ENCODE measurements at places on chromosomes 5 and 9.

DNA sequence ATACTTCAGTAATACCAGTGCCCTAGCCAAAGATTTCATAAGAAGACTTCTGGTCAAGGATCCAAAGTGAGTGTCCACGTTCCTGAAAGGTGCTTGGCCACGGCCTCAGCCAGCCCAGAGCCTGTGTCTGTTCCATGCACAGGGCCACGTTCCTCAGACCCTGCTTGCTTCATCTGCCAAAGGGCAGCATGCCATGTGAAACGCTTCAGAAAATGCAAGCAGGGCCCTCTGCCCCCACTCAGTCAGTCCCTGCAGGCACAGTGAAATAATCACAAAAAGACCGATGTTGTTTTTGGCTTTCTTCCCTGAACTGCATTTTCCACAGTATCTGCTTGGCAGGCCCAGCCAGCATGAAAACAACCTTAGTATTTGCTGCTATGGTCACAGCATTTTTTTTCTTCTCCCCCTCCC, 85.5 kb upstream of the CTSL start:
- DNase-seq: peak; percentile 79

- no peak for DNase-seq
Observed at GRCh38 chr5:107502676-107503060, 168.1 kb downstream of the EFNA5 start.

- DNase-seq: no peak
Observed at GRCh38 chr5:21807953-21808352, 1045.2 kb downstream of the CDH12 start.

- no peak for DNase-seq
Observed at GRCh38 chr9:89928521-89929275, 323.9 kb downstream of the GADD45G start.

DNA sequence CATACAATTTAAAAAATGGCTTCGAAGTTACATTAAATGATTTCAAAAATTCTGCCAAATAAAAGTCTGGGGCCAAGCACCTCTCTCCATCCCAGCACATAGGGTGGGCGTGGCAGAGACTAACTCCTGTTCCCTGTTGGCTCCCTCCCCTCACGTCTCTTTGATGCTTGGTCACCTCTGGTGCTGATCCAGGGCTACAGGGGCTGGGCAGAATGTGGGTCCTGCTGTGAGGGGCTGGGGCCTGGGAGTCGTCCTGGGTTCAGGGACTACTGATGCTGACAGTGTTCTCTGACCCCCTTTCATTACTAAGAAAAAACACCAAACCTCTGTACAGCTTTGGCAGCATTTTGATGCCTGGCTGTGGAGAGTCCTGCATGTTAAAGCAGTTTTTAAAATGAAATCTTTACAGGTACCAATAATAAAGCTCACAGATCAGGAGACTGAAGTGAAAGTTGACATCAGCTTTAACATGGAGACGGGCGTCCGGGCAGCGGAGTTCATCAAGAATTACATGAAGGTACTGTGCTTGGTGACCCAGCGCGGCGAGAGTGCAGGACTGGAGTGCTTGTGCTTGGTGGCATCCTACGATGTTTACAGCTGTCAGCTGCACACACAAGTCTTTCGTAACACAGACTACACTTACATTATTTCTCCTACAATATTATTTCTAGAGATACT, 29.0 kb downstream of the TENT4A start:
- no peak for DNase-seq

- DNase-seq: no peak
Observed at GRCh38 chr9:122822938-122823337, 5.5 kb downstream of the PDCL start.

DNA sequence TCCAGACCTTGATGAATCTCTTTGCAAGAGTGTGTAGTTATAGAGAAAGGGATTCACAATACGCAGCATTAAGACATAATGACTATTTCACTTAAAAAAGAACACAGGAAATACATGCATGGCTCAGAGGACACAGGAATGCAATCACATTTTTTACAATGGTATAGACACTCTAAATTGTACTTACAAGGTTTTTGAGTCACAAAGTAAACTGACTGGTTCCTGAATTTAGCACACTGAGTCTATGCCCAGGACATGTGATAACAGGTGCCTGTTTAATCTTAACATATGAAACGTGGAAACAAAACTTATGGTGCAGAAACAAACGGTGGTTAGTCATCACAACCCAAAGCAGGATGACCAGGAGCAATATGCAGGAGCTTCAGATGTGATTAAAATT, 6.7 kb downstream of the EPB41L4A start:
- DNase-seq: no peak
